ENCODE measurements at places on chromosomes 6 and 20.

- peak; percentile 23 for DNase-seq
Measured at GRCh38 chr6:35776364-35777215, at the start of gene CLPSL2. CLPSL2 (plus strand) TSS chr6:35776598; CDS start chr6:35776619, 21 bp downstream.

DNA sequence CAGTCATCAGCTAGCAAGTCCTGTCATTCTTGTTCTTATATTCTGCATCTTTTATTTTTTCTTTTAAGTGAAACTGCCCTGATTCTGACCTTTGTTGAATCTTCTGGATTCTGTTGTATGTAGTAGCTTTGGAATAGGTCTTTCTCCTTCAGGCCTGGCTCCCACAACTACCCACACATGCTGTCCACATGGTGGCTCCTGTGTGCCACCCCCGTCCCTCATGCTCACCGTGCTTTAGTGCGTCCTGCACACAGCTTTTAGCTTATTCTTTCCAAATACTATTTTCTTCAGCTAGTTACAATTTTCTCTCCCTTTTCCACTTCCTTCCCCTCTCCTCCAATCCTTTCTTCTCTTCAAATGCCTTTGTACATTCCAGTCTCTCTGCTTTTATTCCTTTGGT, 61.8 kb downstream of the CTNNBL1 start:
- DNase-seq = no peak

- DNase-seq = peak; percentile 64
Measured at GRCh38 chr20:50464026-50464724, 46.0 kb upstream of the PTPN1 start.

DNA sequence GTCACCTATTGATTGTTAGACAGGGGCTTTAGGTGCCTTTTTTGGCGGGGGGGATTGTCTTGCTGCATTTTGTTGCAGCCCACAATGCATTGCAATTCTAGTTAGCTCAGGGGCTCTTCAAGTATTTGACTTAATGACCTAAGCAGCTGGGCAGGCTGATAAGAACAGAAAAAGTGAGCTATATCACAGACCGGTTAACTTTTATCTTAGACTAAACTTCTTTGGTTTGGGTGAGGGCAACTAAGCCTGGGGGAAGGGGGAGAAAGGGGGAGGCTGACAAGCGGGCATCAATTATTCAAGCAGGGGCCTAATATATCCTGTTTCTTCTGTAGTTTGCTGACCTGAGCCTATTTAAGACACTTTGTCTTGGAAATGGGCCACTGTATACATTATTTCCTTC, 66.0 kb upstream of the GPR6 start:
- no peak for DNase-seq

DNA sequence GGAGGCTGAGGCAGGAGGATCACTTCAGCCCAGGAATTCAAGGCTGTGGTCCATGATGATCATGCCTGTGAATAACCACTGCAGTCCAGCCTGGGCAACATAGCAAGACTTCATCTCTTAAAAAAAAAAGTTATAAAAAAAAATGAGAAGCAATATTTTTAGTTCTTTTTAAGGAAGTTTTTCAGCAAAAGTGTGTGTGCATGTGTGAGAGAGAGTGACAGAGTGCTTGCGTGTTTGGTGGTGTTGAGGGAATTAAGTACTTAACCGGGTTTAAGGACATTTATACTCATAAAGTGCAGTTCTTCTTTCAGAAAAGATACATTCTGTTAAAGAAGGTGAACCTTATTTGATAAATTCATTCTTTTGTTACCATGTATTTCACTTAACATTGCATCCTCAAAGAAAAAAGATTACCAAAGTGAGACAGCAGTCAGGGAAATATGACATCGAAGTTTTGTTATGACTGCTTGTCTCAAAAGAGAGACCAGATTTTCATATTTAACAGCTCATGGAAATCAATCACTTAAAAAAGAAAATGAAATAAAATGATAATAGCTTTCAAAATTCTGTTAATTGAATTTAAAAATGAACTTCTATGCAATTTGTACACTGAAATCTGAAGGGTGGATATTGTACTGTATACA, 254.7 kb downstream of the ARHGAP18 start:
- no peak for DNase-seq

DNA sequence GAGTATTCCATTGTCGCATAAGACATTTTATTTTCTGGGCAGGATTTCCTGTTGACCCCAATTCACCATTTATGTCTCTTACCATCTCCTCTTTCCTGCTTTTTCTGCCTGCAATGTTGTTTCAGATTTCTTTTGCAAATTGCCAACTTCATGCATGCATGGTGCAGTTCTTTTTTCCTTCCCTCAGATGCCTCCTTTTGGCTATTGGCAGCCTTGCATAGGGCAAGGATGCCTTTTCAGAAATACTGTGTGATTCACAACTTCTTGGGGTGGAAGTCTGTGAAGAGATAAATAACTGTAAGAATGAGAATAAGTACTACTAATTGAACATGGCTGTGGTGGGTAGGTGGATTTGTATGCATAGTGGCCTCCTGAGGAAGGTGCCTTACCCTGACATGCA, 116.7 kb downstream of the SOX4 start:
- no peak for DNase-seq

DNA sequence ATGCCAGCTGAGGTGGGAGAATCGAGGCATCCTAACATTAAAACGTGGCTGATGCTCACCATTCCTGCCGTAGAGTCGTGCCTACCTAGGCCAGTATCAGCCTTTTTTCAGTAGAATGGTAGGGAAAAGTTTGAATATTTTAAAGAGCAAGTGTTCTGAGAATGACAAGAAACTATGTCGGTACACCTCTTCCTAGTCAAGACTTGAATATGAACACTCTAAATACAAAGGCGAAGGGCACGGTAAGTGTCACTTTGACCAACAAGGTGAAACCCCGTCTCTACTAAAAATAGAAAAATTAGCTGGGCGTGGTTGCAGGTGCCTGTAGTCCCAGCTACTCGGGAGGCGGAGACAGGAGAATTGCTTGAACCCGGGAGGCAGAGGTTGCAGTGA, 1.0 kb downstream of the GINM1 start:
- DNase-seq = no peak

GRCh38 chr6:80530103-80530502, 423.6 kb downstream of the BCKDHB start:
- DNase-seq = no peak

DNA sequence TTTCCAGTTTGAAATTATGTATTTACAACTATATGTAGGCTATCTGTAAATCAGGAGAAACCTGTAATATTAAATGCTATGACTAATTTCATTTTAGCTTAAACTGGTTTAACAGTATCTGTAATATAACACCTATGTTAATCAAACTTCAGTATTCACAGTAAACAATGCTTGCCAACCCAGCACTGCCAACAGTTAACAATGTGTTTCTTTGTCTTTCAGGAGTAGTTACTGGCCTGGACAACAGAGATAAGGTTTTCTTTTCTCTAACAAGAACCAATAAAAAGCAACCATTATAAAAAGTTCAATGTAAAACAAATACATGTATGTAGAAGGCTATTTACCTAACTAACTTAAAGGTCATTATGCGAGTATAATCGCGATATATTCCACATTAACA, 158.8 kb downstream of the CDK19 start:
- DNase-seq = no peak

DNA sequence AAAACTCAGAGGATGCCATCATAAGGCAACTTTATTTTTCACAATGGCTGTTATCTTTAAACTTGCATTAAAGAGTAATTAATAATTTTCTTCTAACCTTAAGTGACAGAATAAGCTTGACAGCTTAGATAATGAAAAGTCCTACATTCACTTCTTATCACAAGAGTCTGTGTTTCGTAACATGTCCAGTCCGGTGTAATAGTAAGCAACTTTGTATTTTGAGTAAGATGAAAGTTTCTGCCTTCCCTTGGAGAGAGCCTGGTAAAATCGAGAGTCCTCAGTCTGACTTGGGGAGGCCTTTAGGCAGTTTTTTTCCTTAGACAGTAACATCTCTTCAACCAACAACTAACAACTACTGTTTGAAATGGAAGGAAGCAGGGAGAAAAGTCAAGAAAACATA, 195.6 kb downstream of the GRM1 start:
- no peak for DNase-seq

GRCh38 chr20:31816221-31816620, 2.9 kb upstream of the MYLK2 start:
- no peak for DNase-seq

DNA sequence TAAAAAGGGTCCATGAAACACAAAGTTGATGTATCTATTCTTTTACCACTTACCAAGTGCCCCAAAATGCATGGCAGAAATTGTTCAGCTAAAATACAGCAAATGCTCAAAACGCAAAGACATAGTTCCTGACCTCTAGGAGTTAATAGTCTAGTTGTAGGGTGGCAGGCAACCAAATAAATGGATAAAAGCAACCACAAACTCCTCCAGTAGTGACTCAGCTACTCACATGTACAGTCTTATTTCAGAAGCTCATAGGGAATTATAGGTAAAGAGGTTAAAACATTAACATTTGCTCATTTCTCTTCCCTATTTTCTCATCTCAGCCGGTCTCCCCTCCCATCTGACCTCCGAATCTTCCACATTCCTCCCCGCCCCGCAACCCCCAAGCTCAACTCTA, 143.9 kb upstream of the INSM1 start:
- DNase-seq = no peak

GRCh38 chr6:56311061-56311460, 63.7 kb upstream of the COL21A1 start:
- no peak for DNase-seq

All from EL (cell line).